ENCODE measurements at places on chromosomes 3 and 15.

DNA sequence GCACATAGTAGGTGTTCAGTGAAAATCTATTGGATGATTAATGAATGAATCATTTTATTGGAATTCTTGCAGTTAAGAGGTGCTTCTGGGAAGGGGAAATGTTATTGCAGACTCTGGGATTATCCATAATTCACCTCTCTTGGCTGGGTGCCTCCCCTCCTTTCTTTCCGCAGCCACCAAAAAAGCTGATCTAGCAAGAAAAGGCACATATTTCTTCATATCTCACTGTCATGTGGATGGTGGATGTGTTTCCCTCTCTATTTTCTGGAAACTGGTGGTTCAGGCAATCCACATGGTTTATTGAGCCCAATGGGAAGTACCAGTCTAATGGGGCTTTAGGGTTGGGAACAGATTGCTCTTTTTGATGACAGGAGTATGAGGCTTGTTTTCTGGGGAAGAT is 151.1 kb upstream of the ROPN1 start:
- no peak for DNase-seq

DNA sequence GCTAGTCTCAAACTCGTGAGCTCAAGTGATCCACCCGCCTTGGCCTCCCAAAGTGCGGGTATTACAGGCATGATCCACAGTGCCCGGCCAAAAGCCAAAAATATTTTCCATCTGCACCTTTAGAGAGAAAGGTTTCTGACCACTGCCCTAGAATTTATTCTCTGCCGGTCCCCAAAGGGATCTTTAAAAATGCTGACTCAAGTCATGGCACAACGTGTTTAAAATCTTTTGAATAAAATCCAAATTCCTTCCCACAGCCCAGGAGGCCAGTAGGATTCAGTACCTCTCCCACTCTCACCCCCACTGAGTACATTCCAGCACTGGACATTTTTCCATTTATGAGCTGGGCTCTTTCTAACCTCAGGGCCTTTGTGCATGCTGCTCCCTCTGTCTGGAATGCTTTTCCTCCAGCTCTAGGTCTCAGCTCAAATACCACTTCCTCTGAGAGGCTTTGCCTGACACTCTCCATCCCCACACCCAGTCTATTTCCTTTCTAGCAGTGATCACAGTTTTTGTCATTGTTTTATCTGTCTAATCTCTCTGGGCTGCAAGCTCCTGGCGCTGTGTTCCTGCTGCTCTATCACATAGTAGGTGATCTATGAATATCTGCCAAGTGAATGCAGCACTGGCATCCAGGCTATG is 502.9 kb downstream of the SHQ1 start:
- no peak for DNase-seq

DNA sequence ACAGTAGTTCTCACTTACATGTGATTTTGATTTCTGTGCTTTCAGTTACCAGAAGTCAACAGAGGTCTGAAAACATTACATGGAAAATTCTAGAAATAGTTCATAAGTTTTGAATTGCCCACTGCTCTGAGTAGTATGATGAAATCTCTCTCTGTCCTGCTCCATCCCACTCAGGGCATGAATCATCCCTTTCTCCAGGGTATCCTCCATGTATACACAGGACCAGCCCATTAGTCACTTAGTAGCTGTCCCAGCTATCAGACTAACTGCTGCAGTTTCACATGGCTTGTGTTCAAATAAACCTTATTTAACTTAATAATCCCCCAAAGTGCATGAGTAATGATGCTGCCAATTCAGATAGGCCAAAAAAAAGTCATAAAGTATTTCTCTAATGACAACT is 38.6 kb downstream of the EPHA3 start:
- DNase-seq = no peak

DNA sequence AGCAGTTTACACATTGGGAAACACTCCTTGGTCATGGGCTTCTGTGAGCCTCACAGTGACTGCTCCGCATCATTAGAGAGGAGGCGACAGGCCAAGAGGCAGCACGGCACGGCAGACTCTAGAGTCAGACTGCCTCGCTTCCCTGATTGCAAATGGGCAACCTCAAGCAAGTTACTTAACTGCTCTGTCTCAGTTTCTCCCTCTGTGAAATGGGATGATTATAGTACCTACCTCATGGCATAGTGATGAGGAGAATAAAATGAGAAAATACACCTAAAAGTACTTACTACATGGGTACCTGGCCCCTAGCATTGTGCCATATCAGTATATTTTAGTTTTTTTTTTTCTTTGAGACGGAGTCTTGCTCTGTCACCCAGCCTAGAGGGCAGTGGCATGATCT is 4.0 kb upstream of the RCCD1 start:
- no peak for DNase-seq

DNA sequence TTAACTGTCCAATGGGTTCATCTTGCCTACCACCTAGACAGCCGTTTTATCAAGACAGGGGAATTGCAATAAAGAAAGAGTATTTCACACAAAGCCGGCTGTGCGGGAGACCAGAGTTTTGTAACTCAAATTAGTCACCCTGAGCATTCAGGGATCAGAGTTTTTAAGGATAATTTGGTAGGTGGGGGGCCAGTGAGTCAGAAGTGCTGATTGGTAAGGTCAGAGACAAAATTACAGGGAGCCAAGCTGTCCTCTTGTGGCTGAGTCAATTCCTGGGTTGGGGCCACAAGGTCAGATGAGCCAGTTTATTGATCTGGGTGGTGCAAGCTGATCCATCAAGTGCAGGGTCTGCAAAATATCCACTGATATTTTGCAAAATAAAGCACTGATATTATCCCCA is 29.9 kb upstream of the GPD1L start:
- no peak for DNase-seq

All from stimulated activated CD8-positive, alpha-beta memory T cell treated with anti-CD3 and anti-CD28 coated beads, Interleukin-4, amount 100 ng/mL, for 1 hour (primary cell).